ENCODE measurements at places on chromosomes 7 and 10.

- peak; percentile 98 for DNase-seq
These were observed 12.2 kb upstream of the PDK4 start for GRCh38 chr7:95608359-95609173.

DNA sequence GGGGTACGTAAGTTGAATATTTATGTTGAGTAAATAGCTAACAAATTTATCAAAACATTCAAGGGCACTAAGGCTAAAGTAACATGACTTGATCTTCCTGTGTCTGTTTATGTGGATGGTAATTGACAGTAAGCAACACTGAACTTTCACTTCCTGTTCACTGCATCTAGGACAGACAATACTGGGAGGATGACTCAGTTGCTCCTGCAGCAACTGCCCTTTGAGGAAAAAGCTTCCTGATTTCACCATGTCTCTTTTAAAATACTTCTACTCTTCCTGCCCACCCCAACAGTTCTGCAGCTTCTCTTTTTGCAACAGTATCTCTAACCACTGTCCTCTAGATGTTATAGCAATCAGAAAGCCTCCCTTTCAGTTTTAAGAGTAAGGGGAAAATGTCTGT is 76.6 kb upstream of the HGF start:
- DNase-seq: peak; percentile 32

- no peak for DNase-seq
These were observed 11.1 kb downstream of the PKD1L1 start for GRCh38 chr7:47937065-47937687.

GRCh38 chr10:110919971-110920881 is 822 bp downstream of the SHOC2 start:
- DNase-seq: peak; percentile 72

- DNase-seq: no peak
These were observed 22.8 kb downstream of the CALML3 start for GRCh38 chr10:5547681-5547930.

DNA sequence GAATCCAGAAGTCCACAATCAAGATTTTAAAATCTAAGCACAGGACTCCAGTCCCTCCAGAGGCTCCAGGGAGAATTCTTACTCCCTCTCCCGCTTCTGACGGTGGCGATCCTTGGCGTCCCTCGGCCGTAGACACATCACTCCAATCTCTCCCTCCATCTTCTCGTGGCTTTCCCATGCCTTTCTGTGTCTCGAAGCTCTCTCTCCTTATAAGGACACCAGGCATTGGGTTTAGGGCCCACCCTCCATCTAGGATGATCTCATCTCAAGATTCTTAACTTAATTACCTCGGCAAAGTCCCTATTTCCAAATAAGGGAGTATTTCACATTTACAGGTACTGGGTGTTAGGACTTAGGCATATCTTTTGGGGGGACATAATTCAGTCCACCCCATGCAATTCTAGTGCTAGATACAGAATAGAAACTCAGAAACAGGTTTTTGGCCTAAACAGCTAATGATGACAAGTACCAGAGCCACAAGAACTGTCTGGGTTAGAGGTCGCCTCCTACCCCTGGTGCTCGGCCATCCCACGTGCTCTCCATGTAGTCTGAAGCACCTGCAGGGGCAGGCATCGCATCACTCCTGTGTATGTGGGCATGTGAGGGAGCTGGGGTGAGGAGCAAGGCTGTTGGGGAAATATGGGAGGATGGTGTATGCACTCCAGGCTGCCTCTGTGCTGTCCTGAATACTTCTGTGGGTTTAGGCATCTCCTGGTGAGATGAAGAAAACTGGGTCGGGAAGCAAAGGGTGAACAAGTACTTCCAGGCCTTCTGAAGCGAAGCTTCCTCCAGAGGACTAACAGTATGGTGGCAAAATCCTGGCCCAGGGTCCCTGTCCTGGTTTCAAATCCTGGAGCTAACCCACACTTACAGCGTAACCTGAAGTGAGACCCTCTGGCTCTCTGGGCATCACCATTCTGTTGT is 298.3 kb upstream of the ZMIZ1 start:
- DNase-seq: no peak

- no peak for DNase-seq
These were observed 271.4 kb downstream of the ACTR3B start for GRCh38 chr7:153030976-153031375.
